NCI-H748 treated with DMSO at 0.1 percent for 48 hours (cell line): ENCODE measurements at places on chromosomes 7 and 10.
A peak's percentile ranks its signal among the peaks of the same experiment; 100 is the strongest.

- DNase-seq: no peak
Observed at GRCh38 chr7:4000934-4001333, 681.2 kb upstream of the FOXK1 start.

DNA sequence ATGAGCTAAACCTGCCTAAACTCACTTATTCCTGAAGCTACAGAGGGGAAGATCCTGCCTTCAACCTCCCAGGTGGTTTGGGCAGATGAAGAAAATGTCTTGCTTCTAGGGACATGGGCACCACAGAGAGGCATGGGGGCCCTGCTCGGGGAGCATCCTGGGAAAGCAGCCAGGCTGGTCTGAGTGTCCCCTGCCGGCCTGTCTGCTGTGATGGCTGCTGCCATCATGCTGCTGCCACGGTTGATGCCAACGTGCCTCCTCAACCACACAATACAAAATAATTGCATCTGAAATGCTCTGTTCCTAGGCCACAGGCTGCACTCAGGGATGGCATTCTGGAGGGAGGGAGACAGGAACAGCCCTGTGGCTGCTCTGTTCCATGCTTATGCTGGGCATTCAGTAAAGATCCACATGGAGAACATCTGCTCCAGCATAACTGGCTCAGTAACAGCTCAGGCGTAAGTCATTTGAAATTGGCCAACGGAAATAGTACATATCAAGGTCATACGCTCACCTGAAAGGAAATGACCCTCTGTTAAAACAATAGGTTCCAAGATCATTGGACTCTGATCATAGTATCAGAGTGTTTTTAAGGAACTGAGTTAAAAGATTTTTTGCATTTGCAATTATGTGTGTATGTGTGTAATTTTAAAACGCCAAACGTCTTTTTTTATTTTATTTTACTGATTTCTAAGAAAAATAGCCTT is 299.0 kb downstream of the TNS3 start:
- no peak for DNase-seq

- DNase-seq: no peak
Observed at GRCh38 chr7:121023683-121024511, 35.4 kb downstream of the CPED1 start.

DNA sequence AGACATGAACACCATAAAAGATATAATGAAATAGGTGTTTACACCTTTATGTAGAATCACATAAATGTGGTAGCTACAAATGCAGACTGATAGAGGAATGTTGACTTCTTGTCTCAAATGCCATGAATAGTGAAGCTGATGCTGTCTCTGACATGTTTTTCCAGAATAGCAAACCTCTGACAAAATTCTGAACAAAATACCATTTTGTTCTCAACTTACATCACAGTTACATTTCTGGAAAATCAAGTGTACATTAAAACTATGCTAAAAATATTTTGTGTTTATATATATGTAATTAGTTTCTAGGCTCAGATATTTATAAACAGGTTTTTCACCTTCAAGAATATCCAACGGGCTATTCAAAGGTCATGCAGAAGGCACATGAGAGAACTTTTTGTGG is 16.8 kb upstream of the PTPN12 start:
- DNase-seq: no peak

GRCh38 chr10:77609781-77610272 is 27.8 kb downstream of the KCNMA1 start:
- no peak for DNase-seq

- DNase-seq: no peak
Observed at GRCh38 chr10:33519130-33519860, 184.8 kb upstream of the NRP1 start.

DNA sequence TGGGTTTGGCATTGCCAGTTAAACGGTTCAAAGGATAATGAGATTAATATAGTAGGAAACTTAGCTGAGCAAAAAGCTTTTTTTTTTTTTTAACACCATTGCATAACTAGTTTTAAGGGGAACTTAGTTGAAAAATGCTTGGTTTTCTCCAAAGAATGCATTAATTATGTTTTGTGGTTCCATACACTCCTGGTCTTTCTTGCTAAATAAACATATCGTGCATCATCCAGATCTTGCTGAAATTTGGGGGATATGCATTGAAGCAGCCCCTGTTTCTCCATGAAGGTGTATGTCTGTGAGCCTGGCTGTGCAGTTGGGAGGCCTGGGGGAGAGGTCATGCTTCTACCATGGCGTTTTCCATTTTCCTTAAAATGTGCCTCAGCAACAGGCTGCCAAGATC is 558.2 kb upstream of the GALNT17 start:
- DNase-seq: no peak

- DNase-seq: no peak
Observed at GRCh38 chr10:28797904-28798371, 120.6 kb downstream of the BAMBI start.

DNA sequence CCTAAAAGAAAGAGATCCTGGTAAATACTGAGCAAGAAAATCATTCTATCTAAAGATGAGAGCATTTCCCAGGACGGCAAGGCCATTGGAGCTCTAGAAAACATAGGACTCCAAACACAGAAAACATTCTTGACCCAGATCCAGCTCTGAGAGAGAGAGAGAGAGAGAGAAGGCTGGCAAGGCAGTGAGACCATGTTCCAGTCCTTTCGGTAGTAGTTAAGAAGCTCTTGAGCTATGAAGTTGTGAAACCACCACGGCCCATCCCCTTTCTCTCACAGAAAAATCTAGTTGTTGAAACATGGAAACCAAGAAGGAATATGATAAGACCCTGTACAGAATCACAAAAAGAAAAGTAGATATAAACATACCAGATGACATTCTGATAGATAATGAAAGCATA is 212.4 kb upstream of the NPSR1 start:
- DNase-seq: no peak

GRCh38 chr7:121382473-121382872 is 13.6 kb downstream of the FAM3C start:
- no peak for DNase-seq

- no peak for DNase-seq
Observed at GRCh38 chr7:102291056-102291915, 4.6 kb downstream of the SH2B2 start.

DNA sequence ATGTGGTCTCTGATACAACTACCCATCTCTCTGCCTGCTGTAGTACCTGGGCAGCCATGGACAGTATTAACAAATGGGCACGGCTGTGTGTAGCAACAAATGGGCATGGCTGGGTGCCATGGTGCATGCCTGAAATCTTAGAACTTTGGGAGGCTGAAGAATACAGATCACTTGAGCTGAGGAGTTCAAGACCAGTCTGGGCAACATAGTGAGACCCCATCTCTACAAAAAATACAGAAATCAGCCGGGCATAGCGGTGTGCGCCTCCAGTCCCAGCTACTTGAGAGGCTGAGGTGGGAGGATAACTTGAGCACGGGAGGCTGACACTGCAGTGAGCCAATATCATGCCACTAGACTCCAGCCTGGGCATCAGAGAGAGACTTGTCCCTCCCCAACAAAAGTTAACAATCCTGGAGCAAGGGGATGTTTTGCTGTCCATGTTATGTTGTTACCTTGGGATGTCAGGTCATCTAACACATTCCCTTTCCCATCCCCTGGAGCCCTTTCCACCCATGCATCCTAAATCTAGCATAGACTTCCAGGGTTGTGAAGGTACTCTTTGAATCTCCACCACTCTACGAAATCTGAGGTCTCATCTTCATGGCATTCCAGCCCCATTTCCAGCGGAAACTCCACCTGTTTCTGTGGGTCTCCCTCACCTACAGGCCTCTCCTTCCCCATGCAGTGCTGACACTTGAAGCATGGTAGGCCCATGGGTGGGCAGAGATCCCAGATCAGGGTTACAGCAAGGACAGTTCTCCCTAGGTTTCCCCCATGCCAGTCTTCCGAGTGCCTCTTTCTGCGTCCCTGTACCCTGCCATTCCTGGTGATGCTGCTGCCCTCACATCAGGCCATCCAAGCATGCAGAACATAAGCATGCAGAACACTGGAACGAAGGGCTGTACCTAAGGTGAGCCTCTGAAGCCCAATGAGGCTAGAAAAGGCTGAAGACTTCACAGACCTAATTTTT is 13.1 kb downstream of the FXYD4 start:
- no peak for DNase-seq

- no peak for DNase-seq
Observed at GRCh38 chr7:29084832-29085231, 61.5 kb downstream of the CPVL start.

- DNase-seq: no peak
Observed at GRCh38 chr7:156703209-156703608, 62.6 kb downstream of the RNF32 start.

- DNase-seq: no peak
Observed at GRCh38 chr10:126209451-126209850, 178.8 kb downstream of the ADAM12 start.

DNA sequence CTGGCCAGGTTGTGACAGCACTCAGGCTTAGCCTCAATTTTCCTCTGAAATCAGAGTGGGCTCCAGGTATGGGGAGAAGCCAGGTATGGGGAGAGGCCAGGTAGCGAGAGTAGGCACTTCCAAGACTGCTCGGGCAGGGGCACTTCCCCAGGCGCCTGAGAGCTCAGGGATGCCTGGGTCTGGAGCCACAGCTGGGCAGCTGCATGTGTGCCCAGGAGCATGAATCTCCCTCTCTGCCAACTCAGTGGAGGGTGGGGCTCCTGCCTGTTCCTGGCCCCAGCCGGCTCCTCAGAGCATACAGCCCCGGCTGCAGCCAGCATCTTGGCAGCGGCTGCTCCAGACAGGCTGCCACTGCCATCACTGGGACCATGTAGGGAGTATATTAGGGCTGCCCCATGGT is 313.9 kb downstream of the AUTS2 start:
- DNase-seq: no peak

DNA sequence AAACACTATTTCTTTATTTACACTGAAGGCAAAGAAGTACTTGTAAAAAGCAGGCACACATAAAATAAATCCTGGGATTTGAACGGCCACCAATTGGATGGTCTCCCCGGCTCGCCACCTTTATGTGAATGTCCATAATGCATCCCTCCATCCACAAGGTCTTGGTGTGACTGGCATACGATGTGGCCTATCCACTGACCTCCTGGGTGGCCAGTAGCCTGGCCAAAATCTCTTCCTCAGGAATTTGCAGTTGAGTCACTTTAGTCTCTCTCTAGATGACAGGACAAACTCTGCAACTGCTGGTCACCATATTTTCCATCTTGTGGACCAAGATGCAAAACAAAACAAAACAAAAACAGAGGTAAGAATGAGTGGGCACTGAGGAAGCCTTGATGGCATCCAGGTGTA is 39.1 kb downstream of the CDK1 start:
- no peak for DNase-seq

- no peak for DNase-seq
Observed at GRCh38 chr10:7410301-7410861, 453 bp downstream of the SFMBT2 start.

- DNase-seq: no peak
Observed at GRCh38 chr7:23434147-23434917, 36.0 kb downstream of the IGF2BP3 start.

- no peak for DNase-seq
Observed at GRCh38 chr10:114520453-114520852, 116.2 kb upstream of the AFAP1L2 start.

- no peak for DNase-seq
Observed at GRCh38 chr7:39153647-39154046, 175.9 kb downstream of the POU6F2 start.

GRCh38 chr7:43511029-43511428 is 71.9 kb upstream of the STK17A start:
- DNase-seq: no peak

DNA sequence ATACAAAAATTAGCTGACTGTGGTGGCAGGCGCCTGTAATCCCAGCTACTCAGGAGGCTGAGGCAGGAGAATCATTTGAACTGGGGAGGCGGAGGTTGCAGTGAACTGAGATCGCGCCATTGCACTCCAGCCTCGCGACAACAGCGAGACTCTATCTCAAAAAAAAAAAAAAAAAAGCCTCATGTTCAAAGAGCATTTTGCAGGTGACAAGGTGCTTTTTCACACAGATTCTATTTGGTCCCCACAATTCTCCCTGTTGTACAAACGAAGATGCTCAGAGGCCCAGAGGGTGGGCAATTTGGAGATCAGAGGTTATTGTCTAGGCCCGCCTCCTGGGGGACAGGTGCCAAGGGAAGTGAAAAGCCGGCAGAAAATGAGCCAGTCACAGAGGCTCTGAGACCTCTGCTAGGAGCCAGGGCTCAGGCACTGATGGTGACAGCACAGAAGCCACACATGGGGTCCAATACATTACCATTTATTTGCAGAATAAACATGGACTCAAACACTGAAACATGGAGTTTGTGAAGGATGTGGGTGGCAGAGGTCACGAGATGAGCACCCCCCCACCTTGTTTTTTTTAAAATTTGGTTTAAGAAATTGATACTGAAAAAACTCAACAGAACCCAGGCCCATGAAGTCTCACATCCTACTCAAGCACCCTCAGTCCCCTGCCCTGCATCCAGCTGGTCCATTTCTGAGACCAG is 882 bp upstream of the GAL3ST4 start:
- no peak for DNase-seq

GRCh38 chr7:94514140-94514889 is 4.7 kb downstream of the CASD1 start:
- DNase-seq: peak; percentile 58

DNA sequence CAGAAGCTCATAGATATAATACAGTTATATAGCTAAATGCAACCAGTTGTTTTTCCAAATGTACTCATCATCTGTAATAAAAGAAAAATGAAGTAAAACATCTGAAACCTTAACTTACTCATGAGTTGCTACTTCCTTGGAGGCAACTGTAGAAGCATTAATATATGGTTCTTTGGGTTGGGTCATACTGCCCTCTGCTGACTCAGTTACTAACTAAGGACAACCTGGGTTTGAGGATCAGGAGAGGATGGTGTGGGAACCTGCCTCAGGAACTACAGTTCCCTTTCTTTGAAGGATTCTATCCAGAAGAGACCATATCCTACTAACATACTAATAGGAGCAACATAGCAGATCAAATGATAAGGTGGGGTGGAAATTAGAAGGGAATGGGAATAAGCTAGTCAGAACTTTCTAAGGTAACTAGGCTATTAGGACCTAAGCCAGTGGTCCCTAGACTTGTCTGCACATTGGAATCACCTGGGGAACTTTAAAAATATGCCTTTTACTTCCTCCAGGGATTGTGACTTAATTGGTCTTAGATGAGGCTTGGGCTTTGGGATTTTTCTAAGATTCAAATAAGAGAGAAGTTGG is 20.7 kb downstream of the COX15 start:
- DNase-seq: no peak

- DNase-seq: no peak
Observed at GRCh38 chr7:89681448-89681847, 472.8 kb upstream of the STEAP1 start.

DNA sequence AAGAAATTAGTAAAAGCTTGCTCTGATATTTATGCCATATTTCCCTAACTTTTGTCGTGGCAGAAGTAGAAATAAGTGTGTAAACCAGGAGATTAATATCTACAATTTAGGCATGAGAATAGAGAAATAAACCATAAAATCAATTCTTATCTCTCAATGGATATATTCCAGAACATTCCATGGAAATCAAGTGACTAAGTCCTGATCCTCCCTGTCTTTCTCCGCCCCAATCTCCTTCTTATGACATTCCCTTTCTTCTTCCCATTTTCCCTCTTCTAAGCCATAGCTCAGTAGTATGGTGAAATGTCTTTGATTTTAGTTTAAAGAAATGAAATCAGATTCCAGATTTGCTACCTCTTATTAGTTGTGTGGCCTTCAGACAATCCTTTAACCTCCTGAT is 88.8 kb downstream of the TBXAS1 start:
- no peak for DNase-seq

GRCh38 chr7:93145354-93145753 is 2.8 kb downstream of the SAMD9L start:
- no peak for DNase-seq
